Pulmonary artery endothelial cell (primary cell): ENCODE measurements at places on chromosomes 5 and 9.

DNA sequence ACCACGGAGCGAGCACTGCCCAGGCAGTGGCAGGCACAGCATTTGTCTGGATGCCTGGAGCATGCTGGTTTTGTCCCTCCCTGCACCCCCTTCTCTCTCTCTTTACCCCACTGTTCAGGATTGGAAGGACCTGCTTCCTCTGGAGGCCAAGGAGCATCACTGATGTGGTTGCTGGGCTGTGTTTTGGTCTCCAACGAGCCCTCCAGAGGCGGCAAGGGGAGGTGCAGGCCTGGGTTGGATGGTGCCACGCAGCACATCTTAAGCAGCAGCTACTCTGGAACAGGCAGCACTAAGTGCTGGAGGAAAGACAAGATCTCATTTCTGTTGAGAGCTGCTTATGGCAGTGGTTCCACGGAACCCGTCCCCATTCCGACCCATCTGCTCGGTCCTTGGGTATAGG, 139.6 kb downstream of the CMYA5 start:
- DNase-seq: no peak

GRCh38 chr9:93406371-93406770, 45.1 kb upstream of the FAM120A start:
- DNase-seq: no peak

DNA sequence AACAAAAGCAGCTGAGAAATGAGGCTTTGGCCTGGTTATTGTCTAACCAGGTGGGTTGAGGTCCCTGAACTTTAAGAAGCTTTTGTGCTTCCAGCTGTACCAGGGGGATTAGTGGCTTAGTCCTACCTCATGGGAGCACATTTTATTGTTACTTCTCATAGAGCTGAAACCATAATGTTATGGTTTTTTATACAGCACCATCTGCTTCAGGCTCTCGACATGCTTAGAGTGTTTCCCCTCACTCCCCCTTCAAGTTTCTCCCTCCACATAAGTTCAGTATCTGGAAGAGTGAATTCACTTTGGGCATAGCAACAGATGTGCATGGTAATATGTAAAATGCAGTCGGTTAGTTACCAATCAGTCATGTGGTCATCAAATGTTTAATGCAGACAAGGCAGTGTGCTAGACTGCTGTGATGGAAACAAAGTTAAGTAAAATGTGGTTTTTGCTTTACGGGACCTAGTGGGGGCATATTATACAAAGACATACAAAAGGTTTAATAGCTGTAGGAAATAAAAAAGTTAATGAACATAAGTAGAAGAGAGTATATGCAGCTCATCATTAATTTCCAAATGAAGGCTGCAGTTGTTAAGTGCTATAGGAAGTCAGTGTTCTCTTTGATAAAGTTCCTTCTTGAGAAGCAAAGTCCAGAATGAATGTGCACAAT, 95.9 kb upstream of the SPRY4 start:
- no peak for DNase-seq

DNA sequence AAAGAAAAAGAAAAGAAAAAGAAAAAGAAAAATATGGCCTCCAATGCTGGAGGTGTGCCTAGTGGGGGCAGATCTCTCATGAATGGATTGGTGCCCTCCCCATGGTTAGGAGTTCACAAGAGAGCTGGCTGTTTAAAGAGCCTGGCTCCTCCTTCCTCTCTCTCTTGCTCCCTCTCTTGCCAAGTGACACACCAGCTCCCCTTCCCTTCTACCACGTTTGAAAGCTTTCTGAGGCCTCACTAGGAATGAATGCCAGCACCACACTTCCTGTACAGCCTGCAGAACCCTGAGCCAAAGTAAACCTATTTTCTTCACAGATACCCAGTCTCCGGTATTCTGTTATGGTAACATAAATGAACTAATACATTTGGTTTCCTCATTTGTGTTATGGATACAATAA, 14.4 kb upstream of the GALNT10 start:
- peak; percentile 91 for DNase-seq

DNA sequence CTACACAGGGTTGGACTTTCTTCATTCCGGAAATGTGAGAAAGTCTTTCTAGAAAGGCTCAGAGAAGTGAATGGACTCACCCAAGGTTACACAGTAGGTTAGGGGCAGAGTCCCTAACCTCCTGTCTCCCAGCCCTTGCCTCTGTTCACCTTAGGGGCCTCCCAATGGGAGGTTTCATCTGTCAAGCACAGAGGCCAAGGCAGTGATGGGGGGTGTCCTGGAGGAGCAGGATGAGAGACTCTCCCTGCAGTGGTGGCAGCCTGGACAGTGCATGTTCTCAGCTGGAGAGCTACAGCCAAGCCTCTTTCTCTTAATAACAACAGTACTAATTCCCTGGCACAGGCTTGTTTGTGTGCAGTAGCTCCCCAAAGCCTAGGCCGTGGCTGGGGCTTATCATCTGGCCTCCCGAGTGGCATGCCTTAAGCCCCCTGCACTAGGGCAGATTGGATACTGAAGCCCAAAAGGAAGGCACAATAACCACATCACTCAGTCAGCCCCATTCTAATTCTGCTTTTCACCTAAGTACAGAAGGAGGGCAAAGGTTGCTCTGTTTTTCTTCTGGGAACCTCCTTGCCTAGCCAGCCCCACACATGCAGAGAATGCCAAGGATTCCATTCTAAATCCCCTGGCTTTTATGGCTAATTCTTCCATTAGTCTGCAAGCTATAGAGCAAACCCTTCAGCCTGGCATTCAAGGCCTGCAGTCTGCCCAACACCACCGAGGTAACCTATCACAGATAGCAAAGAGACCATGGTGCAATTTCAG, 50.2 kb upstream of the XPA start:
- DNase-seq: no peak

DNA sequence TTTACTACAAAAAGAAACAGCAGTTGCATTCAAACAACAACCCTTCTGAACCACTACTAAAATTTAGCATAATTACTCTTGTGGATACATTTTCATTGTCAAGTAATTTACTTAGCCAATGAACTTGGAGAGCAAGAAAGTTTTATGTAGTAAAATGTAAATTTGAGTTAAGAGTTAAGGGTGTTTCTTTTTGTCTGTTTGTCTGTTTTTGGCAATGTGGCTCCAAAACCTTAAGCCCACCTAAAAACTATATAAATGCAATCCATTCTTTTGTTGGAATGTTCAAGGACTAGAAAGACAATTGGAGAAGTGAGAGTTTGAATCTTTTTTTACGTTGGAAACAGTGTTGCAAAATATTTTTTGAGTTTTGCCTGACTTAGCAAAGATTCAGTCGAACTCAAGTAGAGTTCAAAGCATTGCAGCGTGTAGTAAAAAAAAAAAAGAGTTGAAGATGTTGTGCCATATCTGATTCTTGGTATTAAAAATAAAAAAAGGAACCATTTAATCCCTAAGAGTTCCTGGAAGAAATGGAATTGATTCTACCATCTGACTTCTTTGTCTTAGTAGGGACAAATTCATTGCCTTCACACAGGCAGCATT, 867 bp downstream of the SYK start:
- no peak for DNase-seq

DNA sequence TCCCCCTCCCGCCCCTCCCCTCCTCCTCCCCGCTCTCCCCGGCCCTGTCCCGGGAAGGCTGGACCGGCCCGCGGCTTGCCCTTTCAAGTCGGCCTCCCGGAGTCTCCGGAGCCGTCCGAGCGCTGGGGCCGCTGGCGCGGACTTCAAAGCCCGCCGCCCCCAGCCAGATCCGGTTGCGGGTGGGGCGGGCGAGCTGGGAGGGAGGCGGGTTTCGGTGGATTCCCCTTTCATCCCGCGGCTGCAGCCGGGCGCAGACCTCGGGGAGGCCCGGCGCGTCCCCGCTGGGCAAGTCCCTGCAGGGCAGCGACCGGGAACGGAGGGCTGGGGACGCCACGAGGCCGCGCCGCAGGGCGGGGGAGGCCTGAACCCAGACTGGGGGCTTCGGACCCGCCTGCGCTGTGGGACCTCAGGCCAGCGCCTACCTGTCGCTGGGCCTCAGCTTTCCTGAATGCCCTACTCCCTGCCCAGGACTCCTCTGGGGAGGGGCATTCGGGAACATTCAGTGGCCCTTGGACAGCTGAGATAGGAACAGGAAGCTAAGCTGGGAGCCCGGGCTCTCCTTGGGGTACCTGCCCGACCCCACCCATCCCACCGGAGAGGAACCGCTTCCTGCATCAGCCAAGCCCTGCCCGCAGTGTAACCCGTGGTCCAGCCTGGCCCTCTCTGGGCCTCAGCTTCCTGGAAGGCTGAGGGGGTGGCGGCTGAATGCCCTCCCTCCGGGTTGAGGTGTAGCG, 23.4 kb downstream of the C9orf50 start:
- DNase-seq: no peak

- DNase-seq: no peak
Measured at GRCh38 chr5:30501065-30501464, 692.4 kb upstream of the CDH6 start.

DNA sequence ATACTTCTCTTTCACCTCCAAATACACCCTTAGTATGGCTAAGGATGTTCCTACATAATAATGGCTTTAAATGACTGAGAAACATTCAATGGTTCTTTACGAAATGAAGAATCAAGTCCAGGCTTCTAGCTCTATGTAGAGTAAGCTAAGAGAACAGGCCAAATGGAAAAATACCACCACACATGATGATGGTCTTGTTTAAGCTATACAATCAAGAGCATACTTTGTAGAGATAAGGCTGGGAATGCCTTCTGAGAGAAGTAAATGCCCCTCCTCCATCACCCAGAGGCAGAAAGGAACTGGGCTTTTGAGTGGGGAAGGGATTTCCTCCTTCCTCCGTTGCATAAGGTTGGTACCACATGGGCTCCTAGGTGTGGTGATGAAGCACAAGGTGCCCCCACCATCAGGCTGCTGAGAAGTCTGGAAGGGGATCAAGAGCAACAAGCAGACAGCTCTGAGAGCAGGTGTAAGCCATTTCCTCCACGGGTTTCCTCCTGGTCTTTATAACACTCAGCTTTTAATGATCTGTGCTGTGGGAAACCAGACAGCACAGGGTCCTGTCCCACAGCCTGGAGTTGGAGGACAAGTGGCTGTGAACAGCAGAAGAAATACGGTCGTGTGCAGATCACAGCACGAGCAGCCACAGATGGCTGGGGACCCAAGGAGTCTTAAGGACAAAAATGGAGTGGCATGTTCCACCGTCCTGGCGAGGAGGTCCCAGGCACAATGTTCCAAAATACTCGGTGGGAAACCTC, 396.9 kb downstream of the CTNND2 start:
- DNase-seq: no peak

DNA sequence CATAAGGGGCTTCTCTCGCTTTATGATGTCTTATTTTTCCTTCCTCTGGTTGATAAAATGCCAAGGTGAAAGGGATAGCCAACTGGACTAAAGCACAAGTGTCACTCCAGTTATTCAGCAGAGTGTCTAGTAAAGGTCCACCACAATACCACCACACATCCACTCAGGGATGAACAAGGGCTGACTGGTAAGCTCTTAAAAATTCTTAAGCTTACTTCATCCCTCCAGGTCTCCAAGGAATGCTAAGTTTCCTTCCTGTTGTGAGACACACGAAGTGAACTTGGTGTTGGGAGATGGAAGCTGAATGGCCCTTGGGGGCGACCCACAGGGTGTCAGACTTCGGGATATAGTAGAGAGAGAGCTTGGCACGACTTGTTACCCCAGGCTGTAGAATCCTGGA, 3.2 kb upstream of the HMGCS1 start:
- DNase-seq: no peak

GRCh38 chr5:79474367-79475151, 39.4 kb downstream of the HOMER1 start:
- no peak for DNase-seq

DNA sequence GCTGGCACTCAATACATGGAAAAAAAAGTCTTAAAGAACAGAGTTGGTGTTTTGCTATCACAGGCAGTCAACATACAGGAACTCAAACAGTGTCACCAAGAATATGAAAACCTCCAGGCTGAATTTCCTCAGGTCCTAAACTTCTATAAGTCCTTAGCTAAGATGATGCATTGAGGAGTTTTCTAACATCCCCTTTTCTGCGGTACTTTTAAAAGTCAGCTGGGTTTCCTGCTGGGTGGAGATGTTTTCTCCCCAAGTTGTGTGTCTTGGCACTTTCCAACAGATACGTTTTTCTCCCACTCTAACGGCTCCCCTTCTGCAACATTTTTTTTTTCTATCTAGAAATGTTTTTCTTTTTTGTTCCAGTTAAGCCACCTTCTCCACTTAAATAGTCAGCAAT, 244.8 kb upstream of the HAPLN1 start:
- DNase-seq: no peak

DNA sequence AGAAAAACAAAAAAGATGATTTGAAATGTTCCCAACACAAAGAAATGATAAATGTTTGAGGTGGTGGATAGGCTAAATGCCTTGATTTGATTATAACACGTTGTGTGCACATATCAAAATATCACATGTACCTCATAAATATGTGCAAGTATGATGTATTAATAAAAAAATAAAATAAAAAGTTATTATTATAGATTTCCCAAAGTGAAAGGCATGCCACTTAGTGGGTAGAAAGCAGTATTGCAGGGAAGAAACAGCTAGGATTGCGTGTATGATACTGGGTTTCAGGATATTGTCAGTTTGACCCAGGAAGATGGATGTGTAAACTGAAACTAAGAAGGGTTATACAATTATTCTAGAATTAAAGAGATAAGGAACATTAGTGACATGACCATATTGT, 3.6 kb upstream of the TMEM38B start:
- no peak for DNase-seq

DNA sequence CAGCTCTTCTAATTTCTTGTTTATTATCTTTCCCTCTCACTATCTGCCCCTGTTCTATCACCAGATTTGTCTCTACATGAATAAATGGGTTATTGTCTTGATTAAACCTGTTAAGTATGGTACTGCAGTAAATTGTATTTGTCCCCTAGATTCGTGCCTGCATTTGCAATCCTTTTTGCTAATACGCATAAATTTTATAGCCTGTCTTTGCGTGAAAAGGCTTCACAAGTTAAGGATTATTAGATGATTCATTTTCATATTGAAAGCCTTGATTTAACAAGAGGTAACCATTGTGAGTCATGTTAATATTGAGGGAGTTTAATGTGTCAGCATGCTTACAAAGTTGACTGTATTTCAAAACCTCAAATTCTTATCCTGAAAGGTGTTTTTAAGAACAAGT, 204.6 kb downstream of the PCSK1 start:
- no peak for DNase-seq

- no peak for DNase-seq
Measured at GRCh38 chr9:133354766-133355165, 1.5 kb downstream of the SURF1 start.

- no peak for DNase-seq
Measured at GRCh38 chr5:155455791-155456514, 442.4 kb downstream of the KIF4B start.

GRCh38 chr9:18722882-18723281, 248.9 kb downstream of the ADAMTSL1 start:
- DNase-seq: no peak

- no peak for DNase-seq
Measured at GRCh38 chr5:7970816-7971215, 101.9 kb downstream of the MTRR start.

- DNase-seq: no peak
Measured at GRCh38 chr5:68648944-68649857, 433.6 kb downstream of the PIK3R1 start.
